ENCODE measurements at places on chromosomes 7 and 10.

GRCh38 chr10:7513936-7514335 lies 103.1 kb upstream of the SFMBT2 start:
- no peak for DNase-seq

DNA sequence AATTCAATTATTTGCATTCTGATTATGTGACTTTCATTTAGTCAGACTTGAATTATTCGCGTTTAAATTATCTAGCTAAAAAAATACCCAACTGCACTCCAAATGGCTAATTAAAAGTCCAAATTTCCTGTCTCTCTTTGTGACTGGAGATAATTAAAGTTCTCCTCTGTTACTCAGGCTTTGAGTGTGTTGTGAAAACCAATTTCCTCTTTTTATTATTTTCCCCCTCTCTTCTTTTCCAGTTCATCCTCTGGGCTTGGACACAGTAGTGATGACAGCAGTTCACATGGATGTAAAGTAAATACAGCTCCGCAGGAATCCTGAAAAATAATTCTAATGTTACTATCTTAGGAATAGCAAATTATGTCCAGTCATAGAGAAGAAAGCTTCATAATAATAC lies 80.6 kb downstream of the SNX10 start:
- no peak for DNase-seq

DNA sequence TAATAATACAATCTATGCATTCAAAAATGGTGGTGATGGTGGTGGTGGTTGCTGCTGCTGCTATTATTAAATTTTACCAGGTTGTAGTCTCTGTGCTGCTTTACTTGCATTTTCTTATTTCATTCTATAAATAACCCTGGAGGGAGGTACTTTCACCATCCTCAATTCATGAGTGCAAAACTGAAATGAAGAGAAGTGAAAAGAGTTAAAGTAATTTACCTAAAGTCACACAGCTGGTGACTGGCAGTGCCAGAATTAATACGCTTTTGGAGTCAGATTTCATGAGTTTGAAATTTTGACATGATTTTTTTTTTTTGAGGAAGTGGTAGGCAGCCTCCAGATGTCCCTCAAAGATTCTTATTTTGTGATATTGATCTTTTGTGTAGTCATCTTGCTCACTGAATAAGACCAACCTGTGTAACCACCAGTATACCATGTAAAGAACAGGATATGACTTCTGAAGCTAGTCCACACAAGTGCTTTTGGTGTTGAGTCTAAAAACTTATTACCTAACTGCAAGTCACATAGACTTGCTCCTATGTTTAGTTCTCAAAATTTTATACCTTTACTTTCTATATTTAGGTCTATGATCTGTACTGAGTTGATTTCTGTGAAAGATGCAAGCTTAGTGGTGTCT lies 218.8 kb downstream of the ZWINT start:
- DNase-seq, result no peak

DNA sequence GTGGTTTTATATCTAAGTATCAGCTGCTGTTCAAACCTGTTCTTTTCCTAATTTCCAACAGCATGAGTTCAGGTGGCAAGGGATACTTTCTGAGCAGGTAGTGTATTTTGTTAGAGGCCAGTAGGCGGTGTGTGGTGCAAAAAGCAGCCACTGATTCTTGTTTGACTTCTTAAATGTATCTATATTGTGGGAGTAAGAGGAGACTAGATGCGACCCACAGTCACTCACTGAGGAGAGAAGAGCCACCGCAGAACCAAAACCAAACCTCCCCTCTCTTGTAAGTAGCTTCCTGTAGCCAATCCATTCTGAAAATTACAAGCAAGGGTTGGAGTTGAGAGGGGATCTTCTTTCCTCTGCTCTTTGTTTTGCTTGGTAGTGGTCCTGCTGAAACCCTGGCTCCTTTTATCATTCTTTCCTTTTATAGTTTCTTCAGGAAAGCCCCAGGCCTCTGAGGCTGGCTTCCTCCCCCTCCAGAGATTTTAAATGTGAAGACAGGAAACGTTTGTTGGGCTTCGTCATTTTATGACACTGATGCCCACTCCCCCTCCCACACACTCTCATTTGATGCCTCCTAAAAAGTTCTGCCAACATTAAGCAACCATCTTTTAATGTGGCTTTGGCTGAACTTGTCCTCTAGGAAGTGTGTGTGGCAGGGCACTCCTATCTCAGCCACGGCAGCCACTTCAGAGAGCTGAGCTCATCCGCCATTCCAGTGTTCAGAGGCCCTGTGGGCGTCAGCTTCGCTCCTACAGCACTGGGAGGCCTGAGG lies 566.0 kb downstream of the SUGCT start:
- DNase-seq, result no peak

DNA sequence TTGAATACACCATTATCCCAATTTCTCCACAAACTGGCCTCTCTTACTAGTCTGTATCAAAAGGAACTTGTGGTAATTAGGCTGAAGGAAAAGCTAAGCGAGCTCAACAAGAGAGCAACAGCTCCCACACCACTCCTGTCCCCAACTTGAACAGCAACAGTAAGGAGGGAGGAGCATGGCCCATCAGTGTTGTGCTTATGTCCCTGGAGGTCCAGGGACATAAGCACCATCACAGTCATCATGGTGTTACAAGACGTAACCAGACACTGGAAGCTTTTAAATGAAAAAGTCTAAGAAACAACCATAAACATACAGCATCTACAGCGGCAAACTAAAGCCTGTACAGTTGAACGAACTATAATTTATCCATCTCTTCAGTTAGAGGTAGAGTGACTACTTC lies 989 bp downstream of the ERLIN1 start:
- DNase-seq, result no peak

DNA sequence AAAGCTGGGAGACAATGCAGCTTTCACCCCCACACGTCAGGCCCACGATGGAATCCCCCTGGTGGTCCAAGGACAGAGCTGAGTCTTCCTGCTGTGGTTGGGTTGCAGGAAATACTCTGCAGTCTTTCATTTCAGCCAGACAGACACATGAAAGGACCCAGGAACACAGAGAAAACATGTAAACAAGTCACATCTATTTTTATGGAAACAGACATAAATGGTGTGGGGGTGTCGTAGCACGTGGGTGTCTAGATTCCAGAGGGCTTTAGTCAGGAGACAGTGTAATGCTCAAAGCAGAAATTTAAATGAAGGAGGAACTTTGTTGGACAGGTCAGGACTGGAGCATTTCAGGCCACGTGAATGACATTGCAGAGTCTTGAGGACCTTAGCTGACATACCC lies 444.6 kb downstream of the SUGCT start:
- no peak for DNase-seq

GRCh38 chr10:17742918-17743317 lies 9.1 kb upstream of the TMEM236 start:
- DNase-seq, result no peak

DNA sequence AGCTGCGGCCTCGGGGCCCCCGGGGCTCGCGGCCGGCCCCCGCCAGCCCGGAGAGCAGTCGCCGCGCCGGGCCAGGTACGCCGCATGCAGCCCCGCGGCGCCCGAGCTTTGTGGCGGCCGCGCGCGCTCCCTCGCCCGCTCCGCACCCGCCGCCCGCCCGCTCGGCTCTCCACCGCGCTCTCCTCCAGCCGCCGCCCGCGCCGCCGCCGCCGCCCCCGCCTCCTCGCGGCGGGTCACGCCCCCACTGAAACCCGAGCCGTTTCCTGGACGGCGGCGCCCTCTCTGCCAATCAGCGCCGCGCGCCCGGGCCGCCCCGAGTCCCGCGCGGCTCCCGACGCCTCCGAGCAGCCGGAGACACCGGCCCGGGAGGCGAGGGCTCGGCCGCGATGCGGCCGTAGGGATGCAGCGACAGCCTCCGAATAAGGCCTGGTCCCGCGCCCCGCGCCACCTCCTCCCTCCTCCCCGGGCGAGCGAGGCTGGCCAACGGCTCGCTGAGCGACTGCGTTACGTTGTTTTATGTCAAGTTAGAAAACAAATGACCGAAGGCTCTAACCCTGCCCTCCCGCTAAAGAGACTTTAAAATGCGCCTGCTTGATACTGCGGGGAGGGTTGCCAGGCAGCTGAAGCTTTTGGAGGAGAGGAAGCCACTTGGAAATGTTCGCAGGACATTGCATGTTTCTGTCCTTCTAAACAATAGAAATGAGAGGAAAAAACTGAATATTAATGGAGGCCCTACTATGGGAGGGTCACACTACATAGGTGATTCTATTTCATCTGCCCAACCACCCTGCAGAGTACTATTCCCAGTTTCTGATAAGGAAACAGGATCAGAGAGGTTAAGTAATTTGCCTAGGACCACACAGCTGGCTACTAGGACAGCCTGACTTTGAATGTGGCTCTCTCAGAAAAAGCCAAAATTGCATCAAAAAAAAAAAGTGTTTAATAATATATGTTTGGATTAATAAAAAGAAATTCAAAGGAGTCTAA lies at the start of gene FGFR2:
FGFR2 (minus strand) TSS at position 182 of the 987 bp plus-strand sequence. CDS start 4,627 bp downstream, outside the sequence.
- peak; percentile 56 for DNase-seq

DNA sequence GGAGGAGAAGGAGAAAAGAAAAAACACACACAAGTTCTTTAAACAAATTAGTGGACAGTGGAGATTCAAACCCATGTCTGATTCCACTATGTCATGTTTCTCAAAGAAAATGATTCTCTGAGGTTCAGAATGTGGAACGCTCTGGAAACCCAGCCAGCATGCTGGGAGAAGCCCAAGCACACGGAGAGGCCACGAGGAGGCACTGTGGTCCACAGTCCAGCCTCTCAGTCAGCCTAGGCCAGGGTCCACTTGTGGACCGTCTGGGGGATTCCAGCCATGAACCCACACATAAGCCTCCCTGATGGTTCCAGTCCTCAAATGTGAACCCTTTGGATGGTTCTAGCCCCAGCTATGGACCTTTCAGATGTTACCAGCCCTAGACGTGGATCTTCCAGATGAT lies 73.4 kb downstream of the CAV1 start:
- DNase-seq, result no peak

All from cortex of kidney (tissue), 1 donor.